ENCODE measurements at places on chromosomes 13 and 19. TPM values are rescaled to one million over a fixed set of nuclear protein-coding genes. Genes with fewer than 3 reads are reported as not detected.
A peak's percentile ranks its signal among the peaks of the same experiment; 100 is the strongest.

The FGF21 gene
- total RNA-seq = not detected

GRCh38 chr13:52894413-52894812 is 46.0 kb upstream of the PCDH8 start:
- DNase-seq = no peak

DNA sequence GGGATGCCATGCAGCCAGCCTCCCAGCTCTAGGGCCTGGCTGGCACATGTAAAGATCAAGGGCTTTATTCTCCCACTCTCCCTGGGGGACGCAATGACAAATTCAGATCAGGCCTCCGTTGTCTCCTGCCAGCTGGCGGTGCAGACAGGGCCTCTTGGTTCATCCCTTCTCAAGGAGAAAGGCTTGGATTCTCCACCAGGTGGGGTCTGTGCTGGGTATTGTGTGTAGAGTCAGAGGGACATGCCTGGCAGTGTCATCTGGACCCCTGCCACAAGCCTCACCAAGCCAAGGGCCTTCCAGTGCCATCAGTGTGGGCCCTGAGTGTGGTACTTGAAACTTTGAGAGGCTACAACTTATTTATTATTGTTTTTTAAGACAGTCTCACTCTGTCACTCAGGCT is 8.4 kb upstream of the PTPRS start:
- DNase-seq = no peak

DNA sequence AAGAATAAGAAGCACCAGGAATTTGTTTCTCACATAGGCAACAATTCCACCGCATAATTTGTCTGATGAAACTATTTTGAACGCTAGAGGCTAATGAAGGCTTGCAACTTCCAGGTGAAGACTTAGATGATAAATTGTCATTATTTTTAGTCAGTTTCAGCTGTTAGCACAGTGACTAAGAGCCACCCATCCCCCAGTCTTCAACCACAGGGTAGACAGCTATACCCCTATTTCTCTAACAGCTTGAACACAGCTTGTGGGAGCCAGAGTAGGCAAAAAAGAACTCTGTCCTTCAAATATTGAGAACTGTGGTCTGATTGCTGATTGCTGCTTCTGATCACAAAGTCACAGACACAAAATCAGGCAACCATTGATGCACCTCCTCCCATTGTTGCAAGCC is 1124.8 kb upstream of the PRR20A start:
- DNase-seq = no peak

DNA sequence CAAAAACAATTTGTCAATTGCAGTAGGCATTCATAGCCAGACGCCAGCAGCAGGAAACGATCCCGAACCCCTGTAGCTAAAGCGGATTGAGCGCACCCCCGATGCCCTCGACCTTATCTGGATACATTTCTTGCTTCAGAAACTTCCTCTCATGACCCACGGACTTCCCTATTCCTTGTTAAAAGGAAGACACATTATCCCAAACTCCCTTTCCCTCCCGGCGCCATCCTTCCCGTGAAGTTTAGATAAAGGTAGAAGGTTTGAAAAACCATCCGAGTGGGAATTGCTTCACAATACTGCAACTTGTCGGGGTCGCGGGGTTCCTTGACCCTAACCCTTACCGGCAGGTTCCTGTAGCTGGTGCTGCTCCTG is 977 bp downstream of the PCDH20 start:
- no peak for DNase-seq

GRCh38 chr13:62920159-62920558 is 1504.5 kb upstream of the PCDH20 start:
- no peak for DNase-seq

The SLC39A3 gene
- 21.0 TPM for total RNA-seq

DNA sequence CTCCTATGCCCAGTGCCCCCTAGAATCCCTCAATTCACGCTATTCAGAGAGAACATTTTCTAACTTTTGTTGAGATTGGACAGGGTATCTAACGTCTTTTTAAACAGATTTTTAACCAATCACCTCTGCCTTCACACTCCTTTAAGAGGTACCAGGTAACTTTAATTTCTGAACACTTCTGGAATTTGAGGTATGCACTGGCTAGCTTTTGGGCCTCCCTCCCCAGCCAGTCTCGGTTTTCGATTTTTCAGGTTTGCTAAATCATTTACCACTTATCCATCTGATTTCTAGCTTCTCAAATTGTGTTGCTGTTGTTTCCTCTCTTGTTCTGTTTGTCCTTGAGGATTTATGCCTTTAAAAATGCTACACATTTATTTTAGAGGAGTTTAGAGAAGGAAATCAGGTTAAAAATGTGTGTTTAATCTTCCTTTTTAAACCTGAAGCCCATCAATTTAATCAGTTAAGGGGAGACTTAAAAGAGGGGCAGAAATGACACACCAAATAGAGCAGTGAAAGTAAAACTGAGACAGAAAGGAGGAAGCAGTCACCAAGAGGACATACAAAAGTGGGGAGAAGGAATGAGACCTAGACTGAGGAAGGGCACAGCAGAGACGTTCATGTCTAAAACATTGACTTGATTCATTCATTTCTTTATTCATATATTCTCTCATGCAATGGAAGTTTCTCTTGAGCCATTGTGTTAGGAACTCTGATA is 139.6 kb upstream of the HTR2A start:
- no peak for DNase-seq

DNA sequence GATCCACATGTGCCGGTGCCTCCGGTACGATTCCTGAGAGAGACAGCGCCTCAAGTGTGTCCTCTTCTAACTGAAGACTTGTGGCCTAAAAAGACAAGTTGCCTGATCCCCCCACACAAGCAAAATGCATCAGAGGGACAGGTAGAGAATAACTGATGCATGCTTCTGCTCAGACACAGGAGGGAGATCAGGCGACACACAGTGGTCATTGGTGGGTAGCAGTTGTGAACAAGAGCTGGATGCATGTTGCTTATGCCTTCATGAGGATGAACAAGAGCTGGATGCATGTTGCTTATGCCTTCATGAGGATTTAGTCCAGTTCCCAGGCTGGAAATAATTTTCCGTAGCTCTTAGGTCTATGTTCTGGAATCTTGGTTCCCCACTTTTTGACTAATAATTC is 505.6 kb downstream of the MYO16 start:
- no peak for DNase-seq

The KIR2DL3 gene
- not detected for total RNA-seq

DNA sequence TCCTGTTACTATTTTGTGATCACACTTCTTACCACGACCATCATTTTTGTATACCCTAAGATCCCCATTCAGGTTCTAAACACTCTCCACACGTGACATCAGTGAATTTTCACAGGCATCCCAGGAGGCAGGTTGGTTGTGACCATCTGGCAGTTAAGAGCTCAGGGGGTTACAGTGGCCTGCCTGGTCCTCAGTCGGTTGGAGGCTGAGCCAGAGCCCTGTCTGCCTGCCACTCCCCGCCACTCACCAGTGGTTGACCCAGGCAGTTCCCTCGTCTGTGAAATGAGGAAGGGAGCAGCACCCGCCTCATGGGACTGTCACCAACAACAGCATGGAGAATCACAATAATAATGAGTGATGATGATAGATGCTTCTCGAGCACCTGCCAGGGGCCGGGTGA is 36.4 kb upstream of the EHD2 start:
- DNase-seq = no peak

DNA sequence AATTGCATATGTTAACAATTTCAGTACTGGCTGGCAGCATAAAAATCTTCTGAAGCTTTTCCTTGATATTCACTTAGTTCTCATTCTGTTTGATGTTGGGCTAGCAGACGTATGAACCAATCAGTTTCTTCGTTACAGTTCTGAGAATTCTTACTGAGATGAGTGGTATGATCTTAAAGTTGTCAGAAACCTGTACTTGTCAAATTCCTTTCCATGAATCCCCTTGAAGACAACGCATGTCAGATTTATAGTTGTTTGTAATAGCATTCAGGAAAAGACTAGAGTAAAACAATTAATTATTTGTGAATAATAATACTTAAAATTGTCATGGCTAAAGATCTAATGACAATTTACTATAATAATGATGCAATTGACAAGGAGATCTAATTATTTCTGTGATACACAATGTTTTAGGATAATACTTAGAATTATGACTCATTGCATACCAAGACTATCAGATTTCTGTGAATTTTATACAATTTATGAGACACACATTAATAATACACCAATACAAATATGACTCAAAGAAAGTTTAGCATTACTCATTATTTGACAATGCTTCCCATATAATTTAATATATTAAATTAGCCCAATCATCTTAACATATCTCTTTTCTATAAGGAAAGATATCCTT is 447.2 kb downstream of the RFC3 start:
- DNase-seq = no peak

DNA sequence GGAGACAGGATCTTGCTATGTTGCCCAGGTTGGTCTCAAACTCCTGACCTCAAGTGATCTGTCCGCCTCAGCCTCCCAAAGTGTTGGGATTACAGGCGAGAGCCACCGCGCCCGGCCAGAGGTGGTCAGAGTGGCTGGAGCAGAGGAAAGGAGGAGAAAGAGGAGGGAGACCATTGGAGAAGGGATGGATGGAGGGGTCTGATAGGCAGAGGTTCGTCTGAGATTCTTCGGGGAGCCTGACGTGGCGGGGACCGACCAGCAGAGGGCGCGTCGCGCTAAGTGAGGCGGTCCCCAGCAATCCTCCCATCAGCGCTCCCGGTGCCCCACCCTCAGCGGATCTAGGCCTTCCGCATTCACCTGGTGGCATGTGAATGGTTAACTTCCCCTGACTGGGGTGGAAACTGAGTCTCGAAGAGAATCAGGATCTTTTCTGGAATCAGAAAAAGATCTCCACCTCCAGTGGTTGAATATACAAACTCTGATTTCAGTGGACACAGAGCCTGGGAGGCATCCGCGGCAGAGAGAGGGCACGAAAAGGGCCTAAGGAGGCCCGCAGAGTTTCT is 8.8 kb downstream of the GTPBP3 start:
- DNase-seq = peak; percentile 87

The PSPN gene
- 2.0 TPM for total RNA-seq

The ZNF296 gene
- total RNA-seq = 3.2 TPM

The DLL3 gene
- total RNA-seq = 0.67 TPM

DNA sequence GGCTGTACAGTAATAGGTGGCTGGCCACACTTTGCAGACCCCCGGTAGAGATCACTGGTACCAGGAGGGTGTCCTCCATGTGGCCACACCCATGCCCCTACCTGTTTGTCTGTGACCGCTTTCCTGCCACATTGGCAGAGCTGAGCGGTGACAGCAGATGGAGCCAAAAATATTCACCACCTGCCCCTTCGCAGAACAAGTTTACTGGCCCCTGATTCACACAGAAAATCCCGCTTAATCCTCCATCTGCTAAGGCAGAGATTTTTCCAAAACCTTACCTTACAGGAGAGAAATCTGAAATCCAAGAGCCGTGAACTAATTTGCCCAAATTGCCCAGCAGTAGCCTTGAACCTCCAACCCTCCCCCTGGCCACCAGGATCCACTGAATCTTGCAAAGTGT is 52.1 kb downstream of the MYO9B start:
- DNase-seq = no peak

The ZNF600 gene
- 13.4 TPM for total RNA-seq

- no peak for DNase-seq
These were observed 20.6 kb upstream of the GTF3A start for GRCh38 chr13:27403727-27404385.

DNA sequence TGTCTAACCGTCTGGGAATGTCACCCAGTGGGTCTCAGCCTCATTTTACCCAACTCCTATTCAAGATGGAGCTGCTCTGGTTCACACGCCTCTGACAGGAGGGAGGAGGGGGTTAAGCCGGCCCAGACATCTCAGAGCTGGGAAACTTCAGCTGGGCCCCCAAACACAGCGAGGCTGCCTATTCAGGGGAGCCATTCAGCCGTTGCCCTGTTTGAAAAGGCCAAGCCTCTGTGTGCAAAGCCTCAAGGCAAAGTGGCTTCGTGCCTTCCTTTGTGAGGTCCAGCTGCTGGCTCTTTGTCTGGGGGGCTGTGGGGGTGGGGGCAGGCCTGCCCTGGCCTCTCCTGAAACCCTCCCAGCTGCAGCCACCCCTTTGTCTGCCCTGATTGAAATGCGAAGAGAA is 147.4 kb downstream of the PTPRS start:
- no peak for DNase-seq

The IL4I1 gene
- total RNA-seq = 111 TPM

GRCh38 chr13:52737965-52738364 is 1.7 kb downstream of the CNMD start:
- DNase-seq = no peak

GRCh38 chr19:18738961-18739690 is 52.0 kb downstream of the COMP start:
- no peak for DNase-seq

DNA sequence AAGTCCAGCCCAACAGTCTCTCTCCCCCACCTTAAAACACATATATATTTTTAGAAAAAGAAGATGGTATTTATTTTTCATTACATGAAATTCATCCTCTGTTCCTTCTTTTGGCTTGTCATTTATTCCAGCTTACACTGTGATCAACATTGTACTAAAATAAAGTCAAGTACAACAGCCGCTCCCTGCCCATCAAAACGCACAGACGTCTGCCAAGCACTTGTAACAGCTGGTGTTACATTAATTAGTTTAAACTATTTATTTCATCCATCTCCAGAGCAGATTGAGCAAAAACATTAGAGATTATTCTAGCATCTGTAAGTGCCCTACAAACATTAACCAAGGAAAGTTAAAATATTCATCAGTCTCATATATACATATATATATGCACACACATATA is 350.5 kb downstream of the DACH1 start:
- DNase-seq = no peak

- no peak for DNase-seq
These were observed 2.0 kb downstream of the FARP1 start for GRCh38 chr13:98144801-98145350.

DNA sequence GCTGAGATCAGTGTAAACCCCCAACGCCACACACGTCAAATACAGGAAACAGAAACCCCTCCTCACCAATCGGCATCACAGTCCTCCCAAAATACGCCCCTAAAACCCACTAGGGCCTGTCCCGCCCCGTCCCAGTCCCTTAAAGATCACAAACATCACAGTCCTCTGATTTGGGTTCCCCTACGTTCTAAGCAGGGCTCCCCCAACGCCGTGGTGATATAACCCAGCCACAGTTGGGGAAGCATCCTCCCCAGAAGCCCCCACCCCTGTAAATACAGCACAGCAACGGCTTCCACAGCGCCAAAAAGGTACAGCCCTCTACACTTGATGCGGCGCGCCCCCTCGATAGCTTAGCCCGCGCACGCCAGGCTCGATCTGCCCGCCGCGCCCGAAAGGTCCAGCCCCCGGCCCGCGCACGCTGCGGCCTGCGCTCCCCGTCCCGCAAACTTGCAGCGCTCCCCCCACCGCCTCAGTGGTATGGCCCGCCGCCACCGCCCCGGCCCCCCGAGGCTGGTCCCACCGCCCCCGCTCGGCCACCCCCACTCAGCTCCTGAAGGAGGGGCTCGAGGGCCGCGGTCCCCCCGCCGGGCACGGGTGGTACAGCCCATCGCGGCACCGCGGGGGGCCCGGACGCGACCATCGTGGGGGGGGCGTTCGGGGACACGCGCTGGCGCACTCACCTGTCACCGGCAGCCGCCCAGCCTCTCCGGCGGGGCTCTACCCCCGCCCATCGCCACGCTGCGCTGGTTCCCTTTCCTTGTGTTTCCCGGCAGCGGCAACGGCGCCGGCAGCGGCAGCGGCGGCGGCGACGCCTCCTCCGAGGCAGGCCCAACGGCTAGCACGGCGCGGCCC is at the start of gene AKT2:
Gene AKT2, minus strand, starts transcription at position 845 of the 852 bp plus-strand sequence. CDS start 20,078 bp downstream, outside the sequence.
- DNase-seq = peak; percentile 74

GRCh38 chr19:38734426-38735256 is 9.6 kb downstream of the CAPN12 start:
- peak; percentile 60 for DNase-seq

Data from activated CD4-positive, alpha-beta memory T cell treated with anti-CD3 and anti-CD28 coated beads for 36 hours (primary cell).